ENCODE measurements at places on chromosomes 3 and 15.
A peak's percentile ranks its signal among the peaks of the same experiment; 100 is the strongest.

GRCh38 chr15:81107889-81108288 is 26.2 kb upstream of the CFAP161 start:
- no peak for DNase-seq

GRCh38 chr15:100123611-100124010 is 218.2 kb downstream of the ADAMTS17 start:
- no peak for DNase-seq

- DNase-seq: no peak
These were observed 57.2 kb upstream of the TOPAZ1 start for GRCh38 chr3:44184319-44184953.

DNA sequence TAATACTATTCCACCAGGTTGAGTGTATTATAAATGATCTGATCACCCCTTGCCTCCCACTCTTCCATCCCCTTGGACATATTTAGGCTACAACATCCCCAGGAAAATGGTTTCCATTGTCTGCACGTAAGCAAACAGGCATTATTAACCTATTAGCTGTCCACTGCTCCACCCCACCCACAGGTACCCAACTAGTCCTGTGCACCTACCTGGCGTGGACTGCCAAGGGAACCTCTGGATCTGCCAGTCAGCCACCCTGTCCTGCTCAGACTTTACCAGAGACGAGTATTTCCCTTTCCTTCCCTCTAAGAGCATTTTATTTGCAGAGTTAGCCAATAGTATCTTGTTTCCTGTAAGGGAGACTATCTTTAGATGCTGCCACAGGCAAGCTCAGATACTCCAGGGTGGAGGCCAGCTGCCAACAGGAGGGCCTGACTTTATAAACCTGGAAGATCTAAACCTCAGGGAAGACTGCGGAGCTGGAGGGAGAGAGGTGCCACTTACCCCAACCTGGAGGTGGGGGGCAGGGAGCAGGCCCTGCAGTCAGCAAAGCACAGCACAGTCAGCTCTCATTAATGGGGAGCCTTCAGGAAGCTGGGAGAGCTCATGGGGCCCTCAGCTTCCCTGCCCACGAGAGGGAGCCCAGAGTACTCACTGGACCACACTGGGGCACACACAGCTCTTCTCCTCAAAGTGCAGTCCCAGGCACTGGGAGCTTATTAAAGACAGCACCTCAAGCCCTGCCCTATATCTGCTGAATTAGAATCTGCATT is at the start of gene CX3CR1:
Gene CX3CR1 (minus strand): TSS at position 292 of the 773 bp plus-strand sequence. CDS start 13,527 bp downstream, outside the sequence.
- peak; percentile 21 for DNase-seq

DNA sequence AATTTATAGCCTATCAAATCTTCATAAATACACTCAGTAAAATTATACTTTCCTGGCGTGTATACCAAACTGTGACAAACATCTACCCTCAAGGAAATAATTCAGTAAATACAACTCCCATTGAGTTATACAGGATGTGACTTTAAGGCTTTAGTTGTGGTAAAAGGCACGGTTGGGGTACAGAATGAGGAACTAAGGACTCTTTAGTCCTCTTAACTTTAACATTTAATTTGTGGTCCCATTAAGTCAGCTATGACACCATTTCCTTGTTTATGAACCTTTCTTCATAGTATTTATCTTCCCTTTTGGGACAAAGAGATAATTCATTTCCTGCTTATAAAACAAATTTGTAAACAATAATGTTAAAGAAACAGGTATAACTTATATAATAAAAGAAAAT is 30.2 kb downstream of the IFT80 start:
- no peak for DNase-seq

DNA sequence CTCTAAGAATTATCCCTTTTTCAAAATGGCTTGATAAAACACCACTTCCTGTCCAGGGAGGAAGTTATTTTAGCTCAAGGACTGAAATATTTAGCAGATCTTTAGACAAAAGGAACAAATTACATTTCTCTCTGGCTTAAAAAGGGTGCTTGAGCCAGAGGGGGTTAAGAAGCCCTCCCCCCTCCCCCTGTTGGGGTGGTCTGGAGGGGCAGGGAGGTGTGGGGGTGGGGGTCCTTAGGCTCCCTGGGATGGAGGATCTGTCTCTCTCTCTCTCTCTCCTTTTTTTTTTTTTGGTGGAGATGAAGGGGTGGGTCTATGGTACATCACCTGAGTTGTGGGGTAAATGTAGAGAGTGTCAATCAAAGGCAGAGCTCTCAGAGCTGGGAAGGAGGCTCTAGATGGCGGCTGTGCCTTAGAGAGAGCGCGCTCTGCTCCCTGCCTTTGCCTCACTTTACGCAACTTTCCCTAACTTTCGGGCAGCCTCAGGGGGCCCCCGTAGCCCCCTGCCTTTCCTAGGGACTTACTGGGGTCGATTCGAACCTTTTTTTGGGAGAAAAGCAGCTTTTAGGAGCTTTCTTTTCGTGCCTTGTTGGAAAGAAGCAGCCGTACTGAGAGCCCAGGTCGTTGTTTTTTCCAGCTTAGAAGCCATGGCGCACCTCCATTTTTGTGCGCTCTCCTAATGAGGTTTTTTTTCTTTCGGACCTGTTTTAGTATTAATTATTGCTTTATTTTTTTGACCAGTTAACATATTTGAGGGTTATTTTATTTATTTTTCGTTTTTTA is at the start of gene CHD2:
Gene CHD2 (plus strand): TSS at position 377 of the 783 bp plus-strand sequence. CDS start 914 bp downstream, outside the sequence.
- DNase-seq: peak; percentile 84

GRCh38 chr15:47788685-47789084 is 71.4 kb downstream of the SEMA6D start:
- DNase-seq: no peak

Data from SHP77 treated with DMSO at 0.1 percent for 48 hours (cell line).